Skin of body (tissue), 3 donors: ENCODE measurements at places on chromosomes 12 and 14. TPM values are rescaled to one million over a fixed set of nuclear protein-coding genes. Genes with fewer than 3 reads are reported as not detected.

Gene KRT75
- total RNA-seq: 84.8 TPM

Gene ART4
- total RNA-seq: 1.3 TPM

Gene SOAT2
- not detected for total RNA-seq

Gene CLEC4A
- total RNA-seq: 4.7 TPM

Gene ITGB7
- 2.5 TPM for total RNA-seq

Gene REP15
- 0.79 TPM for total RNA-seq

Gene TAS2R10
- total RNA-seq: 1.7 TPM

Gene GDF3
- total RNA-seq: not detected

Gene RNASE7
- total RNA-seq: 0.79 TPM

Gene EXOC3L4
- 0.30 TPM for total RNA-seq

Gene IAPP
- total RNA-seq: not detected

Gene NRL
- total RNA-seq: 0.69 TPM

Gene SLC17A8
- total RNA-seq: not detected

Gene FAM222A
- total RNA-seq: 1.4 TPM

Gene KRT74
- total RNA-seq: 133 TPM

Gene KERA
- 4.8 TPM for total RNA-seq
